Cardiac septum (tissue), 1 donor: ENCODE measurements at places on chromosomes 2 and 18. TPM values are rescaled to one million over a fixed set of nuclear protein-coding genes. Genes with fewer than 3 reads are reported as not detected.

The DTNA gene
- total RNA-seq = 208 TPM

DNA sequence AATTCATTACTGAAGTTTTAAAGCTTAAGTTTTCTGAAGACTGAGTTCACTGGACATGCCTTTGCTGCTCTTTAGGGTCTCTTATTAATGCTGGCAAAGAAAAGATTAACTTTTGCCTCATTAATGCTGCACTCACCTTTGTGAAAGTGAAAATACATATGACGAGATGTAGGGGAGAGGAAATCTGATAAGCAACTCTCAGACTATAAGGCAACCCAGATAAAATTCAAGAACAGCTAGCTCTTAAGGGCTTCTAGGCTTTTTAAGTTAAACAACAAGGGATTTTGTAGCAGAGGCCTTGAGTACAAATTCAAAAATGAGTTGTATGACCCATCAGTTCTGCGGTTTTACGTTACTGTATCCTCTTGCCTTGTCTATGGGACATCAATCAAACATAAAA, 143.7 kb downstream of the USP34 start:
- no peak for DNase-seq

GRCh38 chr2:46216213-46216612, 81.0 kb upstream of the EPAS1 start:
- no peak for DNase-seq

DNA sequence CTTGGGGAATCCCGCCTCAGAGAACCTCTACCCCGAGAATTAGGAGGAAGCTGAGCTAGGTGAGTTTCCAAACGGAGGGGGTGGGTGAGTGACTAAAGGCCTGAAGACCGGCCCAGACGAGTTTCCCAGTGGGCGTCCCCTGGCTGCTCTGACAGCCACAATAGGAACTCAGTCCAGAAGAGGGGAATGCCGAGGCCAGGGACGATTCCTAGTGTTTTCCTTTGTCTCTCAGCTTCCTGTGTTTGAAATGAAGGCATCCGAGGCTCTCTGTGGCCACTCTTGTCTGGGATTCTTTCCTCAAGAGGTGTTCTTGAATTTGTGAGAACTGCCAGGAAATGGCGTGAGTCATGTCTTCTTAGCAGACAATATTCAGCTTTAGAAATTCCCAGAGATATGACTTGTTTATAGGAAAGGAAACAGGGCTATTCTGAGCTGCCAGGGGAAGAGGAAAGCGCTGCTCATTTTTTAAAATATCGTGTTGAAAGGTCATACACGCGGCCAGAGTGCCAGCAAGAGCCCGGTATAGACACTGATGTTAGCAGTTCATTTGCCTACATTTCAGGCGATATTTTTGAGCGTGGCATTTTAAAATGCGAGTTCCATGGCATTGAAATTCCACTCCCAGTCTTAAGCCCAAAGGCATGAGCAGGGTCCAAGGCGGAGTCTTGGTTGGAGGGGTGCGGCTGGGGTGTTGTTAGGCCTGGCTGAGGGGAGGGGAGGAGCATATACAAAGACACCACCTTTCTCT, 169.1 kb upstream of the KLF7 start:
- peak; percentile 89 for DNase-seq

GRCh38 chr2:102020596-102021170, 28.9 kb downstream of the IL1R2 start:
- peak; percentile 92 for DNase-seq

DNA sequence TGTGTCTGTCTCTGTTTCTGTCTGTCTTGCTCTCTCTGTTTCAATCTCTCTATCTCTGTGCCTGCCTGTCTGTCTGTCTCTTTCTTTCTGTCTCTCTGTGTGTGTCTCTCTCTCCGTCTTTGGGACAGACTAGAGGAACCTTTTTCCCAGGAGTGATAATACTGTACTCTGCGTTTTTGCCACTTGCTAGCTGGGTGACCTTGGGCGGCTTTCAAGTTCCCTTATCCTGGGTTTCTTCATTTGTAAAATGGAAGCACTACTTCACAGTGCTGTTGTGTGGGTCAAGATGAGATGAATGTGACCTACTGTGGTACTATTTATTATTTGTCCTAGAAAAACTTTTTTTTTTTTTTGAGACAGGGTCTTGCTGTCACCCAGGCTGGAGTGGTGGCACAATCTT, 42.4 kb downstream of the HPCAL1 start:
- no peak for DNase-seq

GRCh38 chr18:23547306-23547705, 39.0 kb downstream of the NPC1 start:
- DNase-seq = no peak

The ARHGEF4 gene
- 3.9 TPM for total RNA-seq

- no peak for DNase-seq
Measured at GRCh38 chr2:209872675-209873074, 101.0 kb downstream of the UNC80 start.

The KLHL41 gene
- 90.5 TPM for total RNA-seq

DNA sequence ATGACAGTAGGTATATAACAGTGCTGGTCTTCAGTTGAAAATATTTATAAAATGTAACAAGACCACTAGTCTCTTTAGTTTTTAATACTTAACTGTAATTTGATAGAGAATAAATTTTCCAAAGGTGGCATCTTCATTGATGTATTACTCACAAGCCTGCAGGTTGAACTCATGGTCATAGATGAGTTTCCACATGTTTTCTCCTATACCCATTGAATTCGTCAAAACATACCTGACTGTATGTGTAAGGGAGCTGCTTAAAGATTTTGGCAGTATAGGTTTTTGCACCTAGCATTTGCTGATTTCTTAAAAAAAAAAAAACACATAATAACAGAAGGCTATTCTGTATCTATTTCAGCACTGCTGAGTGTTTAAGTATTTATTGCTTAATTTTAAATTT, 112.9 kb downstream of the FMNL2 start:
- DNase-seq = no peak

- DNase-seq = no peak
Measured at GRCh38 chr2:18763338-18763737, 174.0 kb upstream of the NT5C1B start.

DNA sequence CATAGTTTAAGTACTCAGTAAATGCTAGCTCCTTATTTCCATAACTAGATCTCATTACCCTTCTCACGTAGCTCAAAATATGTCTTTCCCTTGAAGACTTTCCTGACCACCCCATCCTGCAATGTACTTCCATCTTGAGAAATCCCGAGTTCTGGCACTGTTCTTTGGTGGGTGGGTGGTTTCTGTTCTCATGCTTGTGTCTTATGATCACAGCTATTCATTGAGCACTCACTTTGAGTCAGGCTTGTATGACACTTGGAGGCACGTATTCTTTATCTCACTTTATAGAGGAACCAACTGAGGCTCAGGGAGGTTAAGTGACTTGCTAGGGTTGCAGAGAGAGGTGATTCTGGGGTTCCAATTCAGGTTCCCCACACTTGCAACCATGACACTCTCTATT, 9.0 kb upstream of the CLIP4 start:
- no peak for DNase-seq

DNA sequence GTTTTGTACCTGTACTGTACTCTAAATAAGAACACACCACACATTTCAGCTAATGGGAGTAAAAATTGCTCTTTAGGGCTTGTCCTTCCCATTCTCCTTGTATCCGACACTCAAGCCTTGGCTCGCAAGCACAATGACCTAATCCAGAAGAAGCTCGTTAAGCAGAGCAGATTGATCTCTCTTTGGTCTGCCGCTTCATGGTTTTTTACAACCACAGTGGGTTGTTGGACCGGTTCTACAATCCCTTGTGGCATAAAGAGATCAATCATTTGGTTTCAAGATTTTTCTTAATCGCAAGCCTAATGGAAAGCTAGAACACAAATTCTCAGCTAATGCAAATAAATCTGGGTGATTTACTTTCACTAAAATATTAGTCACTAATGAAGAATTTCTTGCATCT, 662.1 kb downstream of the LRP1B start:
- DNase-seq = no peak

- DNase-seq = no peak
Measured at GRCh38 chr2:147368306-147368705, 476.5 kb upstream of the ACVR2A start.

DNA sequence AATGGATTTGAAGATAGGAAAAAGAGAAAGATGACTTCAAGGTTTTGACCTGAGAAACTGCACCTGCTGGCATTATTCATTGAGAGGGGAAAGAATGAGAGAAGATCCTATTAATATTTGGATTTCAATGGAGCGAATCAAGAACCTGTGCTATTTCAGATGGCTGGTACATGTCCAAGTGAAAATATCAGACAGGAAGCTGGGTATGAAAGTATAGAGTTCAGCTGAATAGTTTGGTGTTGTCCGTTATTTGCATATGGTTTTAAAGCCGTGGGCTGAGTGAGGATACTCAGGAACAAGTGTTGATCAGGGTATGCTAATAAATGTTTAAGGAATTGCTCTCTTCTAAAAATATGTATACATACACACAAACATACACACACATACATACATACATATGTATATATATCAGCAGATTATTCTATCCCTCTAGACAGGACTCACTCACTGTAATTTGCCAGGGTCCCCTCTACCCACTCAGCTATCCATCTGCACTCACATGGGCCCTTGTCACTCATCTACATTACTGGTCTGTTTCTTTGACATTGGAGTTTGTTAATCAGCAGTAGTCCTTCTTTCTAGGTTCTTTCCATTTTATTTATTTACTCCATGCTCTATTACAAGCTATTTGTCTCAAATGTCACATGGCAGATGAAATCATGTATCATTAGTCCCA, 33.9 kb upstream of the IKZF2 start:
- no peak for DNase-seq

DNA sequence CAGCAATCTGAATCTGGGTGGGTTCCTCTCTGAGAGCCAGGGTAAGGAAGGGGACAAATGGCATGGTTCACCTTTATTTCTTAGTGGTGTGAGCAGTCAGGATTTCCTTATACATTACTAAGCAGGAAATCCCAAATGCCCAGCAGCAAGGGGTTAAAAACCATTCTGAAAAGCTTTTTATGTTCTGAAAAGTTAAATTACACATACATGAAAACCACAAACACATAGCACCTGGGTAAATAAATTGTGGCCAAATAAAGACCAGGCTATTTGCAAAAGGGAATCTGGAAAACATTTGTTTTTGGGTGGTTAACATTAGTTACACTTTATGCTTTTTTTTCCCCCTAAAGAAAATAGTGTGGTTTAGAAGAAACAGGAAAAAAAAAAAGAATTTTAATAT, 156.1 kb downstream of the AGPS start:
- no peak for DNase-seq

The UPP2 gene
- not detected for total RNA-seq

- peak; percentile 84 for DNase-seq
Measured at GRCh38 chr18:8561123-8561910, 47.9 kb upstream of the RAB12 start.

- DNase-seq = no peak
Measured at GRCh38 chr2:115303-115702, 69.0 kb upstream of the FAM110C start.

The LNPK gene
- total RNA-seq = 44.0 TPM

The PDCL3 gene
- total RNA-seq = 26.7 TPM

DNA sequence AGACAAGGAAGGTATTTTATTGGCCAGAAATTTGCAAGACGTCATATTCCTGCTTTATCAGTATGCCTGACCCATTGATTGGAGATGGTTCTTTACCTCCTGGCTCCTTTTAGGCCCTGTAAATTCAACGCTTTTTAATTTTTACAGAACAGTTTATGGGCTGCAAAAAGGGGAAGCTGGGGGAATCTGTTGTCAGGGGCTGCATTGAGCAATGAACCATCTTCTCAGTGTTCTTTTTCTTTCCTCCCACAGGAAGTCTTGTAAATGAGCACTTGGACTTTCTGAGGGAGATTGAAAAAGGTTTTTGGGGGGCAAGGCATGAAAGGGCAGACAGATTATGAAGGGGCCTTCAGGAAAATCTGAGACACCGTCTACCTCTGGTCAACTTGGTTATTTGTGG, 503.6 kb upstream of the TNP1 start:
- DNase-seq = no peak
